ENCODE measurements at places on chromosomes 4 and X. TPM values are rescaled to one million over a fixed set of nuclear protein-coding genes. Genes with fewer than 3 reads are reported as not detected.

WNK3 gene
- total RNA-seq, result 0.15 TPM

DNA sequence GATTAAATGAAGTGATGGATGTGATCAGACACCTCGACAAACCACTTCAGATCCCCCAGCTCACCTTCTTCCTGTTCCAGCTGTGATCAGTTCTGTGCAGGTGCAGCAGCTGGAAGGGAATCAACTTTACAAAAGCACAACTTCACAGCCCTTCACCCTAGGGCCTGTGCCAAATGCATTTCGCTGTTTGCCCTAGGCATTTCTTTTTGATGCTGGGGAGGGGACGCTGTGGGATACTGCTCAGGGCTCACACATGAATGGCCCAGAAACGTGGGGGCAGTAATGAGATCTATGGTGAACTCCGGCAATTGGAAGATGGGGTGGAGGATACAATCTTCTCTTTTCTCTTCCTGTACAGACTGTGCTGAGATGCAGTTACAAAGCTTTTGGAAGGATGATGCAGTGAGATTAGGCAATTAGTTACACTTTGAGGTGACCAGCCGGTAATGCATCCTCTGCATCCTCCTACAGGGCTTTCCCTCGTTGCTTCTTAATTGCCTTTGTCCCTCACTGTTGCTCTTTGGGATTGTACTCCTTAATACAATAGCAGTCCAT, 215.1 kb upstream of the PITX2 start:
- no peaks in the 10 kb centered on the region for H3K36me3 ChIP-seq
- no peaks in the 10 kb centered on the region for H3K27me3 ChIP-seq
- no peak for DNase-seq
- no peak overlapping the region for H3K27ac ChIP-seq
- no peak overlapping the region for H3K4me3 ChIP-seq

STATH gene
- total RNA-seq, result not detected

GRCh38 chr4:184237612-184238011, 19.9 kb upstream of the ENPP6 start:
- no peak overlapping the region for H3K4me3 ChIP-seq
- no peaks in the 10 kb centered on the region for H3K4me1 ChIP-seq
- no peaks in the 10 kb centered on the region for H3K36me3 ChIP-seq
- DNase-seq, result no peak
- no peak overlapping the region for H3K27ac ChIP-seq
- H3K27me3 ChIP-seq, result no peaks in the 10 kb centered on the region

DNA sequence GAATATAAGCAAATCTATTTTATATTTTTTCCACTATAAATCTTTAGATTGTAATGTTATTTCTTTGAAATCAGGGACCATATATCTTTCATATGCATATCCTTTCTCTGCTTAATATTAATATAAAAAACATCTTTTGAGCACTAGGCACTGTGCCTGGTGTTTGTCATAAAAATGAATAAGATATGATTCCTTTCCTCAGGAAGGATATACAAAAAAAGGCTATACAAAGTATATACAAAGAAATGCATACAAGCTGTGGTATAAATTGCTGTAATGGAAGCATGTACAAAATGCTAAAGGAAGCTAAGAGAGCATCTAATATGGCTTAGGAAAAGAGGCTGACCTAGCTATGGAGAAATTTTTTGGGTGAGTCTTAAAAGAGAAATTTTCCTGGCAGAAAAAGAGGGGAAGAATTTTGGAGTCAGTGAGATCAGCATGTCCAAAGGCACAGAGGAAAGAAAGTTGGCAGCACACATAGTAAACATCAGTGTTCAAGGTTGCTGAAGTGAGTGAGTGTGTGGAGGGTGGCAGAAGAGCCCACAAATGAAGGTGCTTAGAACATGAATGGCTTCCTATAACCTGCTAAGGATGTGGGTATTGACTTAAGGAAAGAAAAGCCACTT, 500.0 kb downstream of the SPRY1 start:
- no peak for DNase-seq
- H3K4me3 ChIP-seq, result no peak overlapping the region
- H3K36me3 ChIP-seq, result no peaks in the 10 kb centered on the region
- H3K27me3 ChIP-seq, result no peaks in the 10 kb centered on the region
- no peaks in the 10 kb centered on the region for H3K4me1 ChIP-seq

CABS1 gene
- total RNA-seq, result not detected

GRCh38 chr4:182904211-182904761, 12.9 kb downstream of the DCTD start:
- H3K27me3 ChIP-seq, result no peaks in the 10 kb centered on the region
- DNase-seq, result no peak
- no peak overlapping the region for H3K4me3 ChIP-seq
- no peaks in the 10 kb centered on the region for H3K4me1 ChIP-seq
- peaks cover 10% of the 10 kb centered on the region for H3K36me3 ChIP-seq
- no peak overlapping the region for H3K27ac ChIP-seq

- H3K36me3 ChIP-seq, result no peaks in the 10 kb centered on the region
- H3K27ac ChIP-seq, result no peak overlapping the region
- DNase-seq, result no peak
- H3K27me3 ChIP-seq, result no peaks in the 10 kb centered on the region
- H3K4me3 ChIP-seq, result no peak overlapping the region
Observed at GRCh38 chr4:62324215-62324614, 1124.1 kb downstream of the ADGRL3 start.

- peaks cover 3% of the 10 kb centered on the region for H3K36me3 ChIP-seq
- no peaks in the 10 kb centered on the region for H3K27me3 ChIP-seq
- H3K4me3 ChIP-seq, result no peak overlapping the region
- H3K27ac ChIP-seq, result no peak overlapping the region
- no peaks in the 10 kb centered on the region for H3K4me1 ChIP-seq
Observed at GRCh38 chrX:81241753-81242152, 39.9 kb downstream of the SH3BGRL start.

- H3K27me3 ChIP-seq, result peaks cover 13% of the 10 kb centered on the region
- no peak overlapping the region for H3K27ac ChIP-seq
- DNase-seq, result no peak
- peak overlapping the region; percentile 71 for H3K4me3 ChIP-seq
Observed at GRCh38 chr4:80202190-80202711, 4.9 kb downstream of the PRDM8 start.

FGF5 gene
- total RNA-seq, result 3.4 TPM

F8A2 gene
- not detected for total RNA-seq

DNA sequence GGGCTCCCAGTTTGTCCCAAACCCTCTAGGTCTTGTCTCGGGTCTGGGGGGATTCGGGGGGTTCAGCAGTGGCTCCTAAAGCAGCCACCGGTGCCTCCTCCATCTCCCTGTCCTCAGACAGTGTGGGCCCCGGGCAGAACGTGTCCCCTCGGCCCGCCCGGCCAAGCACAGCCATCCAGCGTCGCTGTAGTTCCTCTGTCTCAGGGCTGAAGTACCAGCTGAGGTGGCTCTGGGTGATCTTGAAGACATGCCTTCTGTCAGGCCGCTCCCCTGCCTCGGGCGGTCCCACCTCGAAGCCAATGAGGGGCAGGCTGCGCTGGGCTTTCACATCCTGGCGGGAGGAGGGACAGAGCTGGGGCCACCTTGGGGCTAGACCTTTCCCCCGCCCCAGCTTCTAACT, 5.9 kb downstream of the TSR2 start:
- DNase-seq, result no peak
- H3K27ac ChIP-seq, result no peak overlapping the region
- H3K4me1 ChIP-seq, result no peaks in the 10 kb centered on the region
- no peaks in the 10 kb centered on the region for H3K27me3 ChIP-seq

- no peak overlapping the region for H3K27ac ChIP-seq
- DNase-seq, result no peak
- H3K4me1 ChIP-seq, result peaks cover 4% of the 10 kb centered on the region
- H3K4me3 ChIP-seq, result no peak overlapping the region
- peaks cover 4% of the 10 kb centered on the region for H3K27me3 ChIP-seq
Observed at GRCh38 chr4:144353292-144353691, 212.8 kb upstream of the GYPA start.

- peaks cover 22% of the 10 kb centered on the region for H3K4me1 ChIP-seq
- H3K4me3 ChIP-seq, result no peak overlapping the region
- no peaks in the 10 kb centered on the region for H3K27me3 ChIP-seq
- H3K36me3 ChIP-seq, result no peaks in the 10 kb centered on the region
Observed at GRCh38 chr4:101355767-101356702, 8.7 kb upstream of the PPP3CA start.

DNA sequence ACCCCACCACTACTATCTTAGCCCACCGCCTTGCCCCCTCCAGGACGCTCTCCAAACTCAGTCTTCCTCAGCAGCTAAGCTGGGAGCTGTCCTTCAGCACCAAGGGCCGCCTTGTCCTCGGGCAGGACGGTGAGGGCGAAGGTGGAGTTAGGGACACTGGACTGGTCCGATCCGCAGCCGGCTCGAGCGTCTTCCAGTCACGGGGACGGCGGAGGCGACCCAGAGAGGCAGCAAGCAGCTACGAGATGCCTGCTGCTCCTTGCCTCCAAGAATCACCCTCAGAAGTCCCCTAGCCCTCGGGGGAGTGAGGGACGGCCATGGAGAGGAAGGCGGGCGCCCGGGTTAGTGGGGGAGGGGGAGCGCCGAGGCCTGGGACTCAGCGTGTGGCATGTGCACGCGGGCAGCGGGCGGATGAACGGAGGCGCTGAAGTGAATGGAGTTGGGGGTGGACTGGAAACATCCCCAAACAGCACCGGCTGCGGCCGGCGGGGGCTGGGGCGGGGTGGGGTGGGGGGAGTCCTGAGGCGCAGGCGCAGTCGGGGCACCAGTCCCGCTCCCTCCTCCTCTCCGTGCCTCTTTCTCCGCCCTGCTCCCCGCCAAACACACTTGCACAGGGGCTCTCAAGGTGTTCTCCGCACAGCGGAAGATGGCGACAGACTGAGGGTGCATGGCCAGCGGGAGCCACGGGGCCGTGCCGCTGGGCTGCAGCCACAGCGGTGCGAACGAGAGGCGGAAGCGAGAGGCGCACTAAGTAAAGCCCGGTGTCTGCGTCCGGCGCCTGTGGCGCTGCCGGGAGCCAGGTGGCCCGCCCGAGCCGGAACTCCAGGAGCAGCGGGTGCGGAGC, at the start of gene NALF2:
Gene NALF2, plus strand, starts transcription at position 545 of the 844 bp plus-strand sequence. CDS start 957 bp downstream, outside the sequence.
- H3K36me3 ChIP-seq, result no peaks in the 10 kb centered on the region
- H3K27ac ChIP-seq, result no peak within 1 kb of the TSS
- no peak for DNase-seq

DNA sequence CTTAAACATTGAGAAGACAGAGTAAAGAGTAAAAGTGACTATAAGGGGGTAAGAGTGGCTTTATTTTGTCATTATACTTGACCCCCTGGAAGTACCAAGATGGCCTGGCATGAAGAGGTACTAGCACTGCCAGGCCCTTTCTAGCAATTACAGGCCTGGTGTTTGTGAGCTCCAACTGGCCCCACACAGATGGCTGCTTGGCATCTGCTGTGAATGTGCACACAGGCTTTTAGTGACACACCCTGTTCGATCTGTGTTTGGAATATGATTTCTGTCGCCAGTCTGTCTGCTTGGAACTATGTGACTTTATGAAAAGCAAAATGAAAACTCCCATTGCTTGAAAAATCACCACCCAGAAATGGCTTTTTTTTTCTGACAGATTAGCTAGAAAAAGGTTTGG, 123.3 kb downstream of the CLCN4 start:
- DNase-seq, result no peak
- no peak overlapping the region for H3K4me3 ChIP-seq
- H3K36me3 ChIP-seq, result no peaks in the 10 kb centered on the region
- H3K27ac ChIP-seq, result no peak overlapping the region
- no peaks in the 10 kb centered on the region for H3K27me3 ChIP-seq

TMSB15C gene
- 5.6 TPM for total RNA-seq

DNA sequence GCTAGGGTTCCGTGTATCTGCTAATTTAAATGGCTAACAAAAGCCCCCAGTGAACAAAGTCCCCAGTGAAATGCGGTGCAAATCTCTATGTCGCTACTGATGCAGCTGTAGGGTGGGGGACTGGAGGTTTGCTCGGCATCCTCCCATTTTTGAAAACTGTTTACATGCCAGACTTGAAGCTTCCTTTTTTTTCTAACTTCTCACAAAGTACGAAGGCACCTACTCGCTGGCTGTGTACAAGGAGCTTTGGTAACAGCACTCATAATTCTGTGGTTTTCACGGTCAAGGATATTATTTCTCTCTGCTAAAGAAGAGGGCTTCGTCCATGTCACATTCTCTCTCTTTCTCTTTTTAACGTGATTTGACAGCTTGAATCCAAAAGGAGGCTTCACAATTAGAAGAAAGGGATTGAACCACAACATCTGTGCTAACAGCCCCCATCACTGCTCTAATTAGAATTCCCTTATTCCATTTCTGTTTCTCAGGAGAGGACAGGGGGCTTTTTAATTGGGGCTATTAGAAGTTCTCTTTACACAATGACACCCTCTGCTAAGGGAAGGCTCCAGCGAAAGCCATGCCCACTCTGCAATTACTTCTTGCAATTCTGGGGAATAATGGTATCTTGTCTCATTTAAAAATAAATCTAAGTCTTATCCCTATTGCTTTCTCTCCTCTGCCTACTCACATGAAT, 46.7 kb downstream of the TMEM156 start:
- H3K4me1 ChIP-seq, result peaks cover 38% of the 10 kb centered on the region
- peaks cover 5% of the 10 kb centered on the region for H3K36me3 ChIP-seq
- peak overlapping the region; percentile 17 for H3K4me3 ChIP-seq
- no peaks in the 10 kb centered on the region for H3K27me3 ChIP-seq
- no peak for DNase-seq

GRCh38 chrX:30627818-30628652, 25.2 kb upstream of the GK start:
- no peaks in the 10 kb centered on the region for H3K27me3 ChIP-seq
- H3K27ac ChIP-seq, result no peak overlapping the region
- no peaks in the 10 kb centered on the region for H3K4me1 ChIP-seq
- H3K36me3 ChIP-seq, result no peaks in the 10 kb centered on the region

CAPN6 gene
- total RNA-seq, result not detected

PNPLA4 gene
- 24.0 TPM for total RNA-seq

ADAMTS3 gene
- not detected for total RNA-seq

GRCh38 chr4:153799694-153800074, 10.8 kb upstream of the SFRP2 start:
- no peaks in the 10 kb centered on the region for H3K36me3 ChIP-seq
- H3K27me3 ChIP-seq, result no peaks in the 10 kb centered on the region
- H3K4me3 ChIP-seq, result no peak overlapping the region
- H3K27ac ChIP-seq, result no peak overlapping the region
- DNase-seq, result no peak
- H3K4me1 ChIP-seq, result no peaks in the 10 kb centered on the region

BEX2 gene
- total RNA-seq, result 0.56 TPM

- no peak for DNase-seq
- no peaks in the 10 kb centered on the region for H3K27me3 ChIP-seq
- peak overlapping the region; percentile 70 for H3K4me3 ChIP-seq
- peak overlapping the region; percentile 81 for H3K27ac ChIP-seq
- H3K36me3 ChIP-seq, result no peaks in the 10 kb centered on the region
Observed at GRCh38 chrX:75273483-75273882, 402 bp upstream of the UPRT start.

All from GM12878 (cell line).